ENCODE measurements at places on chromosomes 3 and 15.

GRCh38 chr3:106336619-106337018 lies 467.8 kb upstream of the CBLB start:
- no peak for DNase-seq

GRCh38 chr15:23055316-23055715 lies 15.9 kb upstream of the TUBGCP5 start:
- no peak for DNase-seq

DNA sequence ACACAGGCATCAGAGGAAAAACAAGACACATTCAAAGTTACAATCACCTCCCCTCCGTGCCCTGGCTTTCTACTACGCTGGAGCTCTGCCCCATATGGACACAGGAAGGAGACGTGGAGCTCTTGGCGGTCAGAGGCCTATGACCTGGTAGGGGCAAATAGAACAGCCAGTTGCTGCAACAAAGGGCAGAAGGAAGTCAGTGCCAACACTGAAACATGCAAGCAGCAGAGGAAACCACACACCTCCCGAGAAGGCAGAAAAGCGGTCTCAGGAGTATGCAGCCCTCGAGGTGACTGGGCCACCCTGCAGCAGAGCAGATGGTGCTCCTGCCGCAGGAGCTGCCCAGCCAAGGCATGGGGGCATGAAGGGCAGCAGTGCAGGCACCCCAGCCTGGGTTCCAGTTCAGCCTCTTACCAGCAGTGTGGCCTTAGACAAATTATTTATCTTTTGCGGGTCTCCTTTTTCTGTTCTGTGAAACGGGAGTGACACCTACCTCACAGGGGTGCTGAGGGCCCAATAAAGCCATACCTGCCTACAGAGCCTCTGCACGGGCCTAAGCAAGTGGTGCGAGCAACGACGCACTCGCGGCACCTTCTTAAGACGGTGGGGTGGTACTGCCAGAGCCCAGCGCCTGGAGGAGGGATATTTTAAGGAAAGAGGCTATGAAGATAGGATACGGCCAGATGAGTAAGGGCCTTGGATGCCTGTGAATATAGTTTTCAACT lies 8.6 kb downstream of the ZXDC start:
- DNase-seq = no peak

- DNase-seq = peak; percentile 29
Observed at GRCh38 chr15:83207660-83208366, at the start of gene HDGFL3. Gene HDGFL3, minus strand, starts transcription at chr15:83207823. Its CDS starts 409 bp downstream, at chr15:83207414.

DNA sequence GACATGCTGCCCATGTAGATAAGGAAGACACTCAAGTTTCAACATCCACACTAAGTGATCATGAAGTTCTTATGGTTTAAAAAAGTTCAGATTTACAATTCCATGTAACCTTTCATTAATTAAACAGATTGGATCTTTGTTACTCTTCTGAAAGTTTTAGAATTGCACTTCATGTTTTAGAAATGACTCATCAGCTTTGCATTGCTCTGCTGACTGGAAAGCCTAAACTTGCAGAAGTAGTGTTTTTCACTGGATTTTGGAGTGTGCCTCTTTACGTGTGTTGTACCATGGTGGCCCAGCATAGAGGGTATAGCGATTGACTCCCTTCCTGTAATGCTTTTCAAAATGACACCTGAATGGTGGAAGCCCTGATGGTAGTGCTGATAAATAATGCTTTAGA lies 157.9 kb downstream of the BBX start:
- DNase-seq = no peak

DNA sequence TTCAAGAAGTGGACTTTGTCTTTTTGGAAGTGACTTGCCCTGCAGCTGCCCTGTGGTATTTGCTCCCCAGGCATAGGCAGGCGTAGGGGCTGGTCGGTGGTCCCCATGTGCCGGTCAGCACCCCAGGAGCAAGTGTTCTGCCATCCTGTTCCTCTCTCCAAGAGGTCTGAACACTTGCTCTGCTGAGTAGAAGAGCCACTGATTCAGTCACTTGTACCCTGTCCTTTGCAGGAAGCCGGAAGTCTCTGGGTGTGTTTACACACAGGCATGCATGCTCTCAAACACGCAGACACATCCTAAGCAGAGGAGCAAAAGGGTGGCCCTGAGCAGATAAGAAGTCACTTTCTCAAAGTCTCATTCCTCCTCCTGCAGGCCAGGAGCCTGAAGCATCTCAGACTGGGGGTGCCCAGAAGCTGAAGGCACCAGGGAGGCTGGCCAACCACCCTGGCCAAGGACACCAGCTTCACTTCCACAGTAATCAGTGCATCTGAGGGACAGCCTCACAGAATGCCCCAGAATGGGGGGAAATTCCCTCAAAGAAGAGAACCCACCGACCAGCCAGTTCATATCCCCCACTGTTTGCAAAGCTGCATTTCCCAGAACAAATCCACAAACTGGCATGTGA lies 88.7 kb upstream of the POMGNT2 start:
- DNase-seq = no peak

DNA sequence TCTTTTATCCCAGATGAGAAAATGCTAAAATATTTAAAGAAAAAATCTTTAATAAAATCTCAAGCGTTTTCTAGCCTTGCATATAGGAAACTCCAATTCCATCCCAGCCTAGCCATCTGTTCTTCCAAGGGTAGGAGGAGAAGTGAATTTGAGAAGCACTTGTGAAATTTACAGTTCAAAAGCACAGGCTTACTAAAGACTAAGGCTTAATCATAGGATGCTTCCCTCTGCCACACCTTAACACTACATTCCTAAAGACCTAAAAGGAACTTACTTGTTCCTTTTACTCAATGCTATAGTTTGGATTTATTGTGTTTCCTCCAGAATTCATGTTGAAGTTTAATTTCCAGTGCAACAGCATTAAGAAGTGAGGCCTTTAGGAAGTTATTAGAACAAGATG lies 764.8 kb upstream of the CADM2 start:
- DNase-seq = no peak

DNA sequence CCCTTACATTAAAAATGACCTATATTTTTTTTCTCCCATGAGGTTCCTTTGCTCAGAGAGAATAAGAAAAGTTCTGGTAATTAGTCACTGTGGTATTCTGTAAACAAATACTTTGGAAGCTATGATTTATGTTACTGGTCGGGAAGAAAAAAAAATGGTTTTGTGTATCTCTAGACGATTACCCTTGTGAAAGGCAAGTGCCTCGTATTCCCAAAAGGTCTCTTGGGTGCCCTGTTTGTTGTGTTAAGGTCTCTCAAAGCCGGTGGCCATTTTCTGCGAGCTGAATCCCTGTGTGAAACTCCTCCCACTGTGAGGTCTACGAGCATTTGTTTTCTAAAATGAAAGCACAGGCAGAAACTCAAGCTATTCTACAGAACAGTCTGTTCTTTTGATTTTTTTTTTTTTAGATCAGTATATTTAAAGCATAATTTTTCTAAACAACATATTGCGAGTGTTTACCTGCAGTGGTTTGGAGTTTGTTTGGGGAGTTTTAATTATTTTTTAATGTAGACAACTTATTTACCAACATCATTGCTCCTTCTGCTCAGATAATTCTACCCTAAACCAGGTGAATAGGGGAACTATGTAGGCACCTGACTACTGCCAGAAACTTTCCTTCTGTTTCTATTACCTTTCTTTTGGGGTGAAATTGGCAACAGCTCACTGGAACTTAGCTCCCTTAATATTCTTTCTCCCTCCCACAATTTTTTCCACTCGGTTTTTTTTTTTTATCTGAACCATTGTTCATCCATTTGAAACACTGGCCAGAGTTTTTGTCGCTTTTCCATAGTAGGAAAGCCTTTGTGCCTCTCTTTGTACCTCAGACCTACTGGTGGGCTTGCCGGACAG lies 44.0 kb downstream of the ZBTB38 start:
- DNase-seq = no peak

- DNase-seq = no peak
Observed at GRCh38 chr15:66838202-66838601, 136.2 kb downstream of the SMAD6 start.

GRCh38 chr15:36373550-36373949 lies 205.9 kb upstream of the CDIN1 start:
- no peak for DNase-seq

DNA sequence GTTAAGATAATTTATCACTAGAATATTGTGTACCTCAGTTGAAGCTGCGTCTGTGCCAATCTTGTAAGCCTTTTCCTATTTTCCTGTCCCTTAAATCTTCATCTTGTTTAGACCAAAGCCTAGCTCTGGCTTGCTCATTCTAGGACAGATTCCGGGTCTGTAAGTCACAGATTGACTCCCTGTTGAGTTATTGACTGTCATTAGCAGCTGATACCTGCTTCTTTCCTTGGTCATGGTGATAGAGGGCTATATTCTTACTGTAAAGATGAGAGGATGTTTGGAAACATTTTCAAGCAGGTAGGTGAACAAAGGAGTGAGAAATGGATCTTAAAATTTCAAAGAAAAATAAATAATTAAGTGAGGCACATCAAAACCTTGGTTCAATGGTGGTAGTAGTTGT lies 200.2 kb downstream of the KCNH8 start:
- DNase-seq = no peak

GRCh38 chr15:99692825-99693224 lies 40.4 kb downstream of the LYSMD4 start:
- no peak for DNase-seq

- no peak for DNase-seq
Observed at GRCh38 chr15:57881361-57881760, 174.8 kb downstream of the POLR2M start.

GRCh38 chr15:28921919-28922706 lies 36.3 kb downstream of the APBA2 start:
- DNase-seq = no peak

- no peak for DNase-seq
Observed at GRCh38 chr3:21326704-21327475, 424.1 kb downstream of the ZNF385D start.

DNA sequence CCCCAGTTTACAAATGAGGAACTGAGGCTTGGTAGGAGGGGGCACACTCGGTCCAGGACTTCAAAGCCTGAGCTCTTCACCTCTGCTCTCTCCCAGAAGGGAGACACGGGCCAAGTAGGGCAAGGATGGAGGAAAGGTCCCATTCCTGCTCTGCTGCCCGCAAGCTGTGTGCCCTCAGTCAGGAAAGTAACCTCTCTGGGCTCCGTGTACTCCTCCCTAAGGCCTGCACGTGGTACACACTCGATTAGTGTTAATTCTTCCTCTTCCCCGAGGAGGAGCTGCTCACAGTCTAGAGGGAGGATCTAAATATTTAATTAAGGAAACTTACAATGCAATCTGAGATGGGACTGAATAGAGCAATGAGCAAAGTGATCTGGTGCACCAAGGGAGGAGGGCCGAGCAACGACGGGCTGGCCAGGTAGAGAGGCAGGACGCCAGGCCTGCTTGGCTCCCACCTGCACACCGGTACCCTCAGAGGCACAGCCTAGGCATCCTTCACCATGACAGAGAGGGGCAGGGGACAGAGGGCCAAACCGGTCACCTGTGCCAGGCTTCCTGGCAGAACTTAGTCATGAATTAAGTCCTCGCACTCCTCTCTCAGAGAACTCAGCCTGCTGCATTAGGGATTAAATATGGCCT lies 47.2 kb upstream of the IQSEC1 start:
- no peak for DNase-seq

- no peak for DNase-seq
Observed at GRCh38 chr15:74385733-74386132, 18.3 kb upstream of the CYP11A1 start.

- DNase-seq = no peak
Observed at GRCh38 chr15:99385865-99386264, 134.6 kb downstream of the LRRC28 start.

DNA sequence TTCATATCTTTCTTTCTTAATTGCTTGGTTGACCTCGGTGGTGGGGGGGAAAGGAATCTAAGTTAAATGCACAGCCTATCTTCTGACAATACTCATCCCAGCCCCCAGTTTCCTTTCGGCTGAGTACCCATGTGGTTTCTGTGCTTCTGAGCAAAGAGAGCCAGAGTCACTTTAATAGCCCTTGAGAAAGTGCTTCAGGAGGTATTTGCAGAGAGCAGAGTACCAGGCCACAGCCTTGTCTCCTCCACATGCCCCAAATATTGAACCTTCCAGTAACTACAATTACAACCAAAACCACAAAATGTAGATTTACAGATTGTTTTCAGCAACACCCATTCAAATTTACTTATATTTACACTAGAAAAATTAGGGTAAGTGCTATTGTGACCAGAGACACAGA lies 647.4 kb downstream of the NR2F2 start:
- DNase-seq = no peak

GRCh38 chr3:116417151-116417550 lies 28.1 kb downstream of the LSAMP start:
- DNase-seq = no peak

DNA sequence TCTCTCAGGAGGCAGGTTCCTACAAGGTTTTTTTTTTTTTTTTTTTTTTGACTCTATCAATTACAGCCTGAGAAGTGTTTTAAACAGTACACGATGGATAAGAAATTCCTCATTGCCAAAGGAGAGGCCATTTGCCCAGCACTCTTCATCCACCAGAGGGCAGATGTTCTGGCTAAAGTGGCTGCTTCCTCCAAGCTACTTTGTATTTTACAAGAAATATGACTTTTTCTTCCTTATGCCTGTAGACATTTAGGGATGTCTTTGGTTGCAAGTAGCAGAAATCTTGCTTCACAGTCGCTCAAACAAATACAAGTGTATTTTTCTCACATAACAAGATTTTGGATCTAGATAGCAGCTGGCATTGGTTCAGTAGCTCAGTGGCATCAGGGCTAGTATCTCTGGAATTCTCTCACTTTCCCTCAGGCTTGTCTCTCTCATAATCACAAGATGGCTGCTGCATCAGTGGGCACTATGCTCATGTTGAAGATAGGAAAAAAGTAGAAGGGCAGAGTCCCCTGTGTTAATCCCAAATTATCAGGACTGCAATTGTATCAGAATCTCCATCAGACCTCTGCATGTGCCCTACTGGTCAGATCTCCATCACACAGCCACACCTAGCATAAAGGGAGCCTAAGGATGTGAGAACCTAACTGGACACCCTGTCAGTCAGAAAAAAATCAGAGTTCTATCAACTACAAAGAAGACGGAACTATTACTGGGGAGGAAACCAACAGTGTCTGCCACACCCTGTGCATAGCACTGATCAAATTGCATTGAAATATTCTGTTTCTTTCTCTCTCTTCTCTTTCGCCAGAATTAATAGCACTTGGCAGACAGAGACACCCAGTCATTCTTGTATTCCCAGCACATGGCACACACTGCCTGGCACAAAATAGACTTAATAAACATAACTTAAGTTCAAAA lies 138.9 kb upstream of the COL8A1 start:
- no peak for DNase-seq

GRCh38 chr3:58052373-58053273 lies 44.4 kb downstream of the FLNB start:
- no peak for DNase-seq

DNA sequence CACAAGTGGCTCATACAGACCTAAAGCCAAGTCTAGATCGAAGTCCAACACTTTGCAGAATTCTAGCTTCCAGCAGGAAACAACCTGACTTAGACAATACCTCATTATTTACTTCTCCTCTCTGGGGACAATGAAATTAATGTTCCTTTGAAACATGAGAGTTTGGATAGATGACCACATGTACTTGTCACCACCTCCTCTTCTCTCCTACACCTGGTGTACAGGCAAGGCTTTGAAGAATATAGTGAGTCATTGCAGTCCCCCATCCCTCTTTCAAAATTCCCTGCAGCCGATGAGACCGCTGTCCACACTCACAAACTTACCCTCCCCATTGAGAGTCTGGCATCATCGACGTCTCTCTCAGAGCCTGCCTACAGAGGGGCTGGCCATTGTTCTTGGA lies 189.0 kb upstream of the HES1 start:
- no peak for DNase-seq
